ENCODE measurements at places on chromosomes 13 and 19.

- no peak for DNase-seq
These were observed 30.5 kb downstream of the SOHLH2 start for GRCh38 chr13:36183901-36184300.

DNA sequence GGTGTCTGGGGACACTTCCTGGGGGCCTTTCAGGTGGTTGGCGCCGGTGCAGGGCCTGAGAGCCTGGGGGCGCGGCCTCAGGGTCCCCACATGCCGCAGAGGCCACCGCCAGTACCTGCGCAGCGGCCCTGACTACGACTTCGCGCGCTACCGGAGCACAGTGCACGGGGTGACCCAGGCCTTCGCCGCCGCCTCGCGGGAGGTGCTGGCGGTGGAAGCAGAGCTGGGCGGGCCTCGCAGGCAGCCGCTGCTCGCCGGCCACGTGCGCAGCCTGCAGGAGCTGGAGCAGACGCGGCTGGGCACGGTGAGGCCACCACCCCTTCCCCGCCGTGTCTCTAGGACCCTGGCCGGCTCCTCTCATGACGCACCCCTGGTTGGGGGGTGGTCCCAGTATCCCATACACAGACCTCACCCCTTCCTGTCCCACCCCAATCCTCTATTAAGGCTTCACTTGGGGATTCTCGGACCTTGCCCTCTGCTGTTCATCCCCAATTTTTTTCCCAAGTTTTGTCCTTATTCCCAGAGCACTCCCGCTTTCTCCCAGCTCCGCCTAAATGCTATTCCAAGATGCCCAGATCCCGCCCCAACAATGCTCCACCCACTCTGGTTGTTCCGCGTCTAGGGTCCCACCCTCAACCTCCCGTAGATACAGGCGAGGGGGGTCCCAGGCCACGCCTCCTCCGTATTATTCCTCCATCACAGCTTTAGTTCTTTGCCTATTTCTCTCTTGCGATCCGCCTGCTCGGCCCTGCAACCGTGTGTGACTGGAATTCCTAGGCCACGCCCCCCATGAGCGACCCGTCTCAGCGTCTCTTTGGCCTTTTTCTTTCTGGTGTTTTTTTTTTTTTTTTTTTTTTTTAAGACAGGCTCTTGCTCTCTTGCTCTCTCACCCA lies 1.0 kb downstream of the REX1BD start:
- no peak for DNase-seq

- no peak for DNase-seq
These were observed 5.7 kb downstream of the ZNF566 start for GRCh38 chr19:36483653-36484052.

- DNase-seq, result no peak
These were observed 3.1 kb downstream of the ZIC2 start for GRCh38 chr13:99984461-99985240.

- DNase-seq, result no peak
These were observed 42.5 kb downstream of the WDFY2 start for GRCh38 chr13:51626749-51627148.

- DNase-seq, result no peak
These were observed 1.3 kb downstream of the B3GNT3 start for GRCh38 chr19:17796013-17796837.
